ENCODE measurements at places on chromosomes 16 and 17. TPM values are rescaled to one million over a fixed set of nuclear protein-coding genes. Genes with fewer than 3 reads are reported as not detected.

Gene CCL16
- 0.20 TPM for polyA plus RNA-seq

Gene RASL10B
- 13.0 TPM for polyA plus RNA-seq

Gene AXIN2
- polyA plus RNA-seq: 23.2 TPM

Gene ATXN1L
- 37.9 TPM for polyA plus RNA-seq

Gene LGALS9C
- not detected for polyA plus RNA-seq

DNA sequence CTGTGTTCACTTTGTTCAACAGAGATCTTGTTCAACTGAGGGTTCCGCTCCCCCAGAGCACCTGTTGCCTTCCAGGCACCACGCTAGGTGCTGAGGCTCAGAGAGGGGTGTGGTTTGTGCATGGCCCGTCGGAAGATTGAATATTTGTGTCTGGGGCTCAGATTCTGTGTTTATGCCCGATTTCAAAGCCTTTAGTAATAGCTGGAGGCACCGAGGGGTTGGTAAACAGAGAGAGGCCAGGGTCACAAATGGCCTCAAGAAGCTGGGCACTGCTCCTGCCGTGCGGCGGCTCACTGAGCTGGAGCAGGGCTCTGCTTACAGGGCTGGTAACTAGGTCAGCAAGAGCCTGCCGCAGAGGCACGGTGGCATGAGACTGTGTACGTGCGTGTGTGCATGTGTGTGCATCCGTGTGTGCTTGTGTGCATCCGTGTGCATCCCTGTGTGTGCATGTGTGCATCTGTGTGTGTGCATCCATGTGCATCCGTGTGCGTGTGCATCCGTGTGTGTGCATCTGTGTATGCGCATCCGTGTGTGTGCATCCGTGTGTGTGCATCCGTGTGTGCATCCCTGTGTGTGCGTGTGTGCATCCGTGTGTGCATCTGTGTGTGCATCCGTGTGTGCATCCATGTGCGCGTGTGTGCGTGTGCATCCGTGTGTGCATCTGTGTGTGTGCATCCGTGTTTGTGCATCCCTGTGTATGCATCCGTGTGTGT lies 5.4 kb downstream of the ITGAE start:
- DNase-seq: no peak

- no peak for DNase-seq
Observed at GRCh38 chr17:1493291-1493980, 950 bp upstream of the MYO1C start.

GRCh38 chr16:59411961-59412841 lies 678.1 kb upstream of the GOT2 start:
- no peak for DNase-seq

DNA sequence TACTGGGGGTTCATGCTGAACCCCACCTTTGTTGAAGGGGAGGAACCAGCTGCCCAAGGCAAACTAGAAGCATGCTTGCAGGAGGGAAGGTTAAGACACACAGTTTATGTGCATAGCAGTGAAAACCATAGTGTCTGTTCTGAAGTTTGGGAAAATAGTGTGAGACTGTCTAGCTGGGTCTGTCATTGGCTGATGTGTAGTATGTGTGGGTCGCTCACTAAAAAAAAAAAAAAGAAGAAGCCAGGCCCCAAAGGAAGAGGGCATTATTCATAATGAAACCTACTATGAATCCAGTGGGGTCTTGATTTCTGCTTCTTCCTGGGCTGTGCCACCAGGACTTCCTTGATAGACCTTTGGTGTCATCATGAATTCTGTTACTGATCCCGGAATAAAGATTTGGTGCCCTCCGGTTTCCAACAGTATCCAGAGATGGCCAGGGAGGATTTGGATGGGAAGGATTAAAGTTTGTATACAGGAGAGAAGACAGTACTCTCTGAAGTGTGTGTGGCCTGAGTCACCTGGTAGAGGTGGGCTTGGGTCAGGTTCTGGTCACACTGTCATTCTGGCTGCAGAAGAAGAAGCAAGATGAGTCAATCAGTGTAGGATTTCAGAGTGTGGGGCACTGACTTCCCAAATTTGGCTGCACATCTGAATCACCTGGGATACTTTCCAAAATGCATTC lies 220.3 kb downstream of the PRKCA start:
- no peak for DNase-seq

- DNase-seq: no peak
Observed at GRCh38 chr17:50062293-50063243, 6.7 kb downstream of the ITGA3 start.

- DNase-seq: no peak
Observed at GRCh38 chr17:51768706-51769105, 389.8 kb downstream of the CA10 start.

- DNase-seq: no peak
Observed at GRCh38 chr17:58141505-58141904, 6.7 kb upstream of the OR4D1 start.

DNA sequence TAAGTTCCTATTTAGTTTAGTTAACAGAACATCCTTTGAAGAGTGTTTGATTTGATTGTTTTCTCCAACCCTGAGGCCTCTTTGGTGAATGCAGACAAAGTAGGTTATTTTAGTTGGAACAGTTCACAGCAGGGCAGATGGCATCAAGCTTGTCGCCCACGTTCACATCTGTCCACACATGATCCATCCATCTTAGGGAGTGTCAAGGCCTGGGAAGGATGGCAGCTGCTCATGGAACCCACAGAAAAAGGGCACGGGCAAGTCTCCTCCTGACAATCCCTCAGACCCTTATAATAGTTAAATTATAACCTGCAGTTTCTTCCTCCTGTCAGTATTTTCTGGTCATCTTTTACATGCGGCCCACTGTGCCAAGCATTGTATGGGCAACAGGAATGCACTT lies 60.2 kb downstream of the KNOP1 start:
- no peak for DNase-seq

GRCh38 chr17:43595466-43595865 lies 49.3 kb upstream of the ETV4 start:
- DNase-seq: no peak

GRCh38 chr17:39018267-39019134 lies 51.3 kb upstream of the FBXO47 start:
- DNase-seq: no peak

DNA sequence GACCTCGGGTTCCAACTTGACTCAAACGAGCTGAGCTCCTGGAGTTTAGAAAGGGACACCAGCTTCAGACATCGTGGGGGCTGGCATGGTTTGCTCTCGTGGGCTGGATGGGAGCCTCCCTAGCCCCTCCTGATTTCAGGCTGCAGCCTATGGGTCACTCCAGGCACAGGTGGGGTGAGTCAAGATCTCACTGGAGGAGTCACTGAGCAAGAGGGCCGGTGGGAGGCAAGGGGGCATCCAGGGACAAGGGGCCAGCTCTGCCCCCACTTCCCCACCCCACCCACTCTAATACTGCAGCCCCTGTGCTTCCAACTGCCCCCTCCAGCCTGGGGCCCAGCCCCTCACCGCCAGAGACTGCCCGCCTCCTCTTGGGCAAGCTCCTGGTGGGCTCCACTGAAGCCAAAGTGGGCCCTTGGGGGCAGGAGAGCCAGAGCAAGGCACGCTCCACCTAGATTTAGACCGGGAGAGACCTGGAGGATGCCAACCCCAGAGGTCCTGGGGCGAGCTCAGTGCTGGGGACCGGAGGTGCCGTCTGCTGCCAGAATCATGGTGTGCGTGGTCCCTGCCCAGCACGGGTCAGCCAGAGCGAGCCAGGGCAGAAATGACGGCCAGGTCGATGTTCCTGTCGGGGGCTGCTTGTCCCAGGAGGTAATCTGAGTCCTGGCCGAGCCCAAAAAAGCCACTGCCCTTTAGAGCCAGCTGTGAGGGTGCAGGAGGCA lies 6.4 kb downstream of the SLC16A3 start:
- DNase-seq: no peak

DNA sequence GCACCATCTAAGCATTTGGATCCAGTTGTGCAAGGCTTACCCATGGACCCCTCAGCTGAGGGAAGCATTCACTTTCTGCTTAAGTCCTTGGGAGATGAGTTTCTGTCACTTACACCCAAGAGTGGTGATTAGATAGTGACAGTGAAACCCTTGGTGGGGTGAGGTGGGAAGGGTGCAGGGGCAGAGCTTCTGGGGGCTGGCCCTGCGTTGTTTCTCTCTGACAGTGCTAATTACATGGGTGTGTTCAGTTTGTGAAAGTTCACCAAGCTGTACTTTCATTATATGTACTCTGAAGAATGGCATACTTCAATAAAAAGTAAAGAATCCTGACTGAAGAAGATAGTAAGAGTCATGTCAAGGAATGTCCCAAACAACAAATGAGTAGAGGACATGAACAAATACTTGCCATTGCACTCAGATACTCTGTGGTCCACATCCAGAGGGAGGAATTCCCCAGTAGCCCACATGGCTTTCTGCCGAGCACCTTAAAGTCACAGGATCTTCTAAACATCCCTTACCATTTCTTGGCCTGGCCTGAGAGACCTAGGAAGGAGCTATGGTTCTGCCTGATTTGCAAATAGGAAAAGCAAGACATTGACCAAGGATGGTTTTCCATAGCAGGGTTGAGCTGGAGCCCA lies 8.4 kb downstream of the CHST6 start:
- DNase-seq: no peak

GRCh38 chr16:75420987-75421819 lies 12.1 kb downstream of the CFDP1 start:
- peak; percentile 53 for DNase-seq

DNA sequence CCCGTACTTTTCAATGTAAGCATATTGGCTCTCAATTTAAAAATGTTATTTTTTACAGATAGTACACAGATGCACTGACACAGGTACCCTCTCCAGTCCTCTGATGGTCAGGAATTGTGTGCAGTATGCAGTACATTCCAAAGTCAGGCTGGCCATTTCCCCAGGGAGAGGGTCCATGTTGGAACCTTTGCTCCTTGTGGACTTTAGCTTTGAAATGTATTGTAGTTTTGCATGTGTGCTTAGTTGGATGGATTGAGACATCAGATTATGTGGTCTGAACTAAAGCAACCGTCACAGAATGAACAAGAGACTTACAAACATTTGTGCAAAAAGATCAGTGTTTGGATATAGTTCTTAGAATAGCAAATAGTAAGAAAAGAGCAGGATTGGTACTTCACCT lies 381.1 kb downstream of the WWOX start:
- no peak for DNase-seq

- DNase-seq: no peak
Observed at GRCh38 chr17:8041249-8041928, 2.5 kb downstream of the ALOX15B start.

DNA sequence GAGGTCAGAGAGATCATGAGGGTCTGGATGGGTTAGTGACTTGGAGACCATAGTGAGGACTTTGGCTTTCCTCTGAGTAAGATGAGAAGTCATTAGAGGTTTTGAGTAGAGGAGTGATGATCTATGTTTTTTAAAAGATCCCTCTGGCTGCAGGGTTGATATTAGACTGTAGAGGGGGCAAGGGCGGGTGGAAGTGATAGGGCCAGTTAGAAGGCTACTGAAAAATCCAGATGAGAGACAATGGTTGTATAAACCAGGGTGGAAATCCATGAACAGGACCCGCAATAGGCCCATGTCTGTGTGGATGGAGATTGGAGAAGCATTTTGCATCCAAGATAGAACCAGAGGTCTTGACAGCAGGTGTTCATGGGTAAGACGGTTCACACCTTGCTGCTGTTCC lies 9.8 kb downstream of the ITGAL start:
- DNase-seq: no peak

DNA sequence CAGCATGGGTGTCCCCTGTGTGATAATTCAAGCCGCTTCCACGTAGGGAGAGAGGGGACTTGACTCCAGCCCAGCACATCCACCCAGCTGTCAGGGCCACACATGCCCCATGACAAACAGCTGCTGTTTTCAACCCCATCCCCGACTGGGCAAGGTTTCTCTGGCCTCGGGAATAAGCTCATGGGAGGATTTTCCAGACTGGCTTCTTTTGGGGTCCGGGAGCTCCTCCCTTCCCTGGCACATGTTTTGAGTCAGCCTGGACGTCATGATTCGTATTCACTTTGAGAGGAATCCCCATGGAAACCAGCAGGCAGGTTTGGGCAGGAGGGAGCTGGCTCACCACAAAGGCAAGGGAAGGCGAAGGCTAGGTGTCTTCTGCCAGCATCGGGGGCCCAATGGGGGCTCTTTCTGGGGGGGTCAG lies 156.4 kb downstream of the CMIP start:
- no peak for DNase-seq

- DNase-seq: no peak
Observed at GRCh38 chr17:76553178-76553908, 13.5 kb downstream of the PRCD start.

DNA sequence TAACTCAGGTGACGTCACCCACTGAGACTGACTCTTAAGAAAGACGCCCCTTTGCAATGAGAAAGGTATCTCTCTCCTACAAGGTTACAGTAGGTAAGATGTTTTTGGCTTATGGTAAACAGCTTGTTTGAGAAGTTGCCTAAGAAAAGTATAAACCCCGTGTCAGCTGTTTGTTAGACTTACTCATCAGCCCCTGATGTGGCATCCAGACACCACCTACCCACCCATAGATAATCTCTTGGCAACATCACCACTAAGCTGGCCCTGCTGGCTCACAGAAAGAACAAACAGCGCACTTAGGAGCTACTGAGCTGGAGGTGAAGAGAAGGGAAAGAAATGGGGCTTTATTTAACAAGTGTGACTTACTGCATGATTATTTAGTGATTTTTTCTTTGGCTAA lies 121.0 kb downstream of the PARN start:
- no peak for DNase-seq

- no peak for DNase-seq
Observed at GRCh38 chr17:59331929-59332748, 684 bp downstream of the YPEL2 start.

- DNase-seq: no peak
Observed at GRCh38 chr16:57556941-57557541, 14.6 kb downstream of the ADGRG5 start.
